Stimulated activated naive CD8-positive, alpha-beta T cell treated with anti-CD3 and anti-CD28 coated beads, Interleukin-15, Interleukin-2, amounts not matched to agents 100 U/mL and 50 U/mL, for 24 hours (primary cell): ENCODE measurements at places on chromosomes 5 and 9.

DNA sequence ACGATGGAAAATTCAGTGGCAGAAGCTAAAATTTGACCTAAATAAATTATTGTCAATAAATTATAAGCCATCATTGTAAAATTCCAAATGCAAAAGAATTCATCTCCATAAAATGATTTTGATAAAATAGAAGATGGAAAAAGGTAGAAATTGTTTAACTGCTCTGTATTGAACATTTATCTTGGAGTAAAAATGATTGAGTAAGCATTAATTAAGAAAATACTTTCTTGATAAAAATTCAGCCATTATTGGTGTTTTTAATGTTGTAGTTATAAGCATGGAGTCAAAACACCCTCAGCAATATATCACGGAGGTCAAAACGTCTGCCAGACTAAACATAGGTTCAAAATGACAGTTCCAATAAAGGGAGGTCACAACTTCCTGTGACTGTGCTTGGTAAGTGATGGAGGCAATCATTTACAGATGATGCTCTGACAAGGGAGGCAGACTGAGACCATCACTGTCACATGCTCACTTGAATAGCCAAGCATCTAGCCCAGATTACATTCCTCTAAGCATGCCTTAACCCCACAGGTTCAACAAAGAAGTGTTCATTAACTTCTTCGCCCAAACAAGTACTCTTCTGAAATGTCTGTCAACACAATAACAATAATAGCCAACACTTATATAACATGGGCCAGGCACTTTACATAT is 69.5 kb downstream of the SH3TC2 start:
- no peak for DNase-seq

DNA sequence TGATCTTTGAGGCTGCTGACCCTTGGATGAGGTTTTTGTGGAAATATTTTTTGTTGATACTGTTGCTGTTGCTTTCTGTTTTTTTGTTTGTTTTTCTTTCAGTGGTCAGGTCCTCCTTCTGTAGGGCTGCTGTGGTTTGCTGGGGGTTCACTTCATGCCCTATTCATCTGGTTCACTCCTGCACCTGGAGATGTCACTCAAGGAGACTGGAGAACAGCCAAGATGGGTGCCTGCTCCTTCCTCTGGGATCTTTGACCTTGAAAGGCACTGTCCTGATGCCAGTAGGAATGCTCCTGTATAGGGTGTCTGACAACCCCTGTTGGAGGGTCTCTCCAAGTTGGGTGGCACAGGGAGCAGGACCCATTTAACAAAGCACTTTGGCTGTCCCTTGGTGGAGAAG is 67.0 kb upstream of the ACTBL2 start:
- no peak for DNase-seq

- no peak for DNase-seq
Measured at GRCh38 chr9:105854783-105855724, 160.7 kb downstream of the TMEM38B start.

- peak; percentile 47 for DNase-seq
Measured at GRCh38 chr9:83956086-83956435, 24.0 kb downstream of the HNRNPK start.

- no peak for DNase-seq
Measured at GRCh38 chr5:142254431-142254830, 70.4 kb downstream of the SPRY4 start.

DNA sequence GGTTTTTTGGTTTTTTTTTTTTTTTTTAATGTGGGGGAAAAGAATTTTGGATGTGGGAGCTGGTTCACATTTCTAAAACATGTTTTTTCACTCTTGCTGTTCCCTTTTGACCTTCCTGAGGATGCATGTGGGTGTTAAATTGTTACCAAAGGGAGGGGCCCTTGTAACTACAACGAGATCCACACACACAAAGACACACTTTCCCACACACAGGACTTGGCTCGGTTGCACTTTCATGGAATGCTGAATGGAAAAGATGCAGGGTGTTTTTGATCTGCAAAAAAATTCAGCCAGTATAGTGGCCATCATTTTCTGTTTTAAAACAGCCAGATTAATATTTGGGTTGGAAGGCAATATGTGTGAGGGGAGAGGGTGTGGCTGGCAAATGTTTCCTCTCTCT is 576.9 kb downstream of the EBF1 start:
- no peak for DNase-seq

GRCh38 chr5:776862-777711 is 7.4 kb downstream of the ZDHHC11B start:
- DNase-seq = no peak

DNA sequence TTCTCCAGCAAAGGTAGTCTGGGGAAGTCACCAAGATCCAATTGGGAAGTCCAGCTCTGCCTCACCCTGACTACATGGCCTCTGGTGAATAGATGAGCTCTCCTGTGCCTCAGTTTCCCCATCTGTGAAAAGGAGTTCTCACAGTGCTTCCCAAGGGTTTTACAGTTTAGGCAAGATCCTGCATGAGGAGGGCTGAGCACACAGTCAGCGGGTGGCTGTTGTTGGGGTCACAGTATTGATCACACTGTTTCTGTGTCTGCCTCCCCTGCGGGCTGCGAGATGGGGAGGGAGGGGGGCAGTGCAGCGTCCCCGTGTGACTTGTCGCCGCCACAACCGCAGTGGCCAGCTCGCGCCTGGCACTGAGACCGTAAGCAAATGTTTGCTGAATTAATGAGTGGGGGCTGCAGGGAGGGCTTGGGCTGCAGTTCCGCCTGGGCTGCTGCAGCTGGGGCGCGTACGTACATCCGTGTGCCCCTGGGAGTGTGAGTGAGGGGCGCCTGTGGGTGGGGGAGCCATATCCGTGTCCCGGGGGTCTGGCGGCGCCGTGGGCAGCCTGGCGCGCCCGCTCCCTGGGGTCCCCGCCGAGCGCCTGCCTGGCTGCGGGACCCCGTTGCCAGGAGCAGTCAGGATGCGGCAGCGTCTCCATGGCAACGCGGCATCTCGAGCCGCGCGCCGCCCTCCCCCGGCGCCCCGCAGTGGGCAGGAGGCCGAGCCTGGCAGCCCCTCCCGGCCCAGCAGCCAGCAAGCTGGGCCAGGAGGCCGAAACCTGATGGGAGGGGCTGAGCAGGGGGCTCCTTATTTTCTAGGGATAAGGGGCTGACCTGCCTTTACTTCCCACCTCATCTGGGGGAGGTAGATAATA is 31.4 kb upstream of the PSD2 start:
- DNase-seq = no peak

GRCh38 chr5:146081556-146081955 is 23.8 kb downstream of the PLAC8L1 start:
- no peak for DNase-seq
